ENCODE measurements at places on chromosomes 7 and 10.

- DNase-seq = no peak
Measured at GRCh38 chr10:43305876-43306275, 39.0 kb upstream of the RASGEF1A start.

DNA sequence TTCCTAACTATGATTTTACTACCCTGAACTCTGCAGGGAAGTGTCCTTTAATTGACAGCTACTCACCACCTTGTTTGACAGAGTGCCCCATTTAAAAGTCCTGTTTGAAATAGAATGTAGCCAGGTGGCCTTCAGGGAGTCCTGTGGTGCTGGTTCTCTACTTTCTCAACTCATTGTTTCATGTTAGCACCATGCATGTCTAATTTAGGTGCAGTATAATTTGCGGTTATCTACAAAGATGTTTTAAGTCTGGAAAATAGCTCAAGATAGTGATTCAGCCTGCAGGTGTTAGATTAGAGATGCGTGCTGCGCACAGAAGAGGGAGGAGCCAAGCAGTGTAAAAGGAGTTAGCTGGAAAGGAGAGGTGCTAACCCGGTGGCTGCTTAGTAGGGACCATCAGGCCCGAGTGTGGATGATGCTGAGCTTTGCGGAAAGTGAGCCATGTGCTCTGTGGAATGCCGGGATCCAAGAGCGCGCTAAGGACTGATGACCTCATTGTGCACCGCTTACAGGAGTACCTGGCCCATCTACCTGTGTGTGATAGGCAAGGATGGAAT is 1.2 kb downstream of the CCM2 start:
- no peak for DNase-seq

- no peak for DNase-seq
Measured at GRCh38 chr10:132107949-132108877, 42.5 kb downstream of the JAKMIP3 start.

GRCh38 chr10:46216003-46216634 is 70.7 kb upstream of the ANTXRL start:
- no peak for DNase-seq

DNA sequence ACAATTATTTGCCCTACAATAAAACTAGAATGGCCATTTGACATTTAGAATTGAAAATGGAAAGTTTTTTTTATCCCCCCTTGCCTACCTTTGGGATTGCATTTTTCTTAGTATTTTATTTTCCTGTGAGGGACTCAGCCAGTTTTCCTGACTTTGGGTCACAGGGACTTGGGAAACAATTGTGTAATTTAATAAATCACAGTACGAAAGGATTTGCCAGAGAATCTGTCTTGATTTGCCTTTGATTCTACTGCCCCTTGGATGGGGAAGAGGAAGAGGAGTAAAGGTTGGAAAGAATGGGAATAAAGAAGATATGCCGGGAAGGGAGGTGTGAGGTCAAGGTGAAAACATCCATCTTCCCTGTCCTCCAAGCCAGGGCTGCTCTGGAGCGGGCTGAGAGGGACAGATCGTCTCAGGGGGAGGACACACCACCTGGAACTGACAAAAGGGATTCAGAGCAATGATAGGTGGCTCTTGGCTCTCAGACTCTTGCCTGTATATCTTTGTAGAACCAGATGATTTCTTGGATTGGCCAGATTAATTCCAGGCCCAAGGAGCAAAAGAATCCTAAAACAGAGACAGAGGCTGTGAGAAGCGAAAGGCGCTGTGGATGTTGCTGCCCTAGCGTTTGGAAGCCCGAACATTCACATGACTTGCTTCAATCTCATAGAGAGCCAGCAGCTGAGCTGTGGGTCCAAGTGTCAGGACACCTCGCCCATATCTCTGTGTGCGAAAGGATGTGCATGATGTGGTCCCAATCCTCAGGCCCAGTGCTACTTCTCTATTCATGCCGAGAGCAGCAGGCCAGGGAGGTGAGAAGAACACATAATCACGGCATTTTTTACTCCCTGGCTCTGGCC is 50.3 kb upstream of the ZEB1 start:
- no peak for DNase-seq

DNA sequence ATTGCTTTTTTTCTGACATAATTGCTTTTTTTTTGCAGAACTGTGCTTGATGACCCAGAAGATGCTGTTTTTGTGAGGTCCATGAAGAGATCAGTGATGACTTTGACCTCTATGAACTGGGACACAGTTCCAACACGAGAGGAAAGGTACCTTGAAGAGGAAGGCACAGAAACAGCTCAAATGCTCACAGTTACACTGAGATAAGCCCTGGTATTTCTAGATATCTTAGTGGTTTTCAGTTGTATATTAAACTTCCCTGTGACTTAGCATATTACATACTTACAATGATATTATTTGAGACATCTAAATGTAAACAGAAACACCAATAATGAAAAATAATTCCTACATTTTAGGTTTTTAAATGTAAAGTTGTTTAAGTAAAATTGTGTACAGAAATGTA is 54.7 kb downstream of the LRRC72 start:
- DNase-seq = no peak

DNA sequence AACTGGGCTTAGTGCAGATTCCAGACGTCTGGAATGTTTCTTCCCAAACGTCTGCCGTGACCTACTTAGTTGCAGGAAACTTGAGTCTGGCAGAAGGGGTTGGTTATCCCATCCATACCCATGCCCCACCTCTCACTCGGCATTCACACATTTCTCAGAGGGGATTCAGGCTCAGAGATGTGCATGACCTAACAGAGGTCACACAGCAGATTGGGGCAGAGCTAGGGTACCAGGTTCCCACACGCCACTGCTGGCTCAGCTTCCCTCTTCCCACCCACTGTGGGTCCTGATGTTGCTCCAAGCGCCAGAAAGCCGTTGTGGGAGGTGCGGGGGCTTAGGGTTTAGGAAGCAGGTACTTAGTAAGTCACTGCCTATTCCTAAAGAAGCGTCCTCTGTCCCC is 3.0 kb downstream of the UCMA start:
- DNase-seq = no peak

DNA sequence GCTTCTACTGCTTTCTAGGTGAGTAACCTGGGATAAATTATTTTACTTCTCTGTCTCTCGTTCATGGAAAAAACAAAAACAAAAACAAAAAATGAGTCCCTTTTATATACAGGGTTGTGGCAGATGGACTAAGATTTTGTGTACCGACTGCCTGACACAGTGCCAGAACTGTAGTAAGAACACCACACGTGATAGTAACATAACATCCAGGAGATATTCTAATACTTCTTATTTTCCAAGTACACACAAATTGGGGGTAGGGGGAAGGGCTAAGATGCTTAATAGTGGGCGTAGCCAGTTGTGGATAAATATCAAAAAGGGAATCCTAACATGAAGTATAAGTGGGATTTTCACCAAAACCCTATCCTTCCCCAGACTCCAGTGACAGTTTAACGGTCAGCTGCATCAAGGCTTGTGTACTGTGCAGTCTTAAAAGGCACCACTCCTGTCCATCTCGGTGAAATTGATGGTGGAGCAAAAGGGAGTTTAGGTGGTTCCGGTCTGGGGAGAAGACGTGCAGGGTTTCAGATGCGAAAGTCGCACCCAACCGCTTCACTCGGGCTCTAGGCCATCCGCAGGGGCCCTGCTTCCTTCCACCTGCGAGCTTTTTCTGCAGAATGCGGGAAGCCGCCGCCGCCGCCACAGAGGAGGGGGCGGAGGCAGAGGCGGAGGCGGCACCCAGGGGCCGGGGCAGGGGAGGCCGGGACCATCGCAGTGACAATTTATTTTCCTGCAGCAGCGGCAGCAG is at the start of gene STAMBPL1:
STAMBPL1 (plus strand) TSS at position 712 of the 748 bp plus-strand sequence. CDS start 21,464 bp downstream, outside the sequence.
- DNase-seq = no peak

GRCh38 chr10:80281784-80282765 is 7.4 kb downstream of the MAT1A start:
- no peak for DNase-seq

Measured in NCI-H1417 treated with DMSO at 0.1 percent for 48 hours (cell line).